ENCODE measurements at places on chromosomes 7 and 10.

DNA sequence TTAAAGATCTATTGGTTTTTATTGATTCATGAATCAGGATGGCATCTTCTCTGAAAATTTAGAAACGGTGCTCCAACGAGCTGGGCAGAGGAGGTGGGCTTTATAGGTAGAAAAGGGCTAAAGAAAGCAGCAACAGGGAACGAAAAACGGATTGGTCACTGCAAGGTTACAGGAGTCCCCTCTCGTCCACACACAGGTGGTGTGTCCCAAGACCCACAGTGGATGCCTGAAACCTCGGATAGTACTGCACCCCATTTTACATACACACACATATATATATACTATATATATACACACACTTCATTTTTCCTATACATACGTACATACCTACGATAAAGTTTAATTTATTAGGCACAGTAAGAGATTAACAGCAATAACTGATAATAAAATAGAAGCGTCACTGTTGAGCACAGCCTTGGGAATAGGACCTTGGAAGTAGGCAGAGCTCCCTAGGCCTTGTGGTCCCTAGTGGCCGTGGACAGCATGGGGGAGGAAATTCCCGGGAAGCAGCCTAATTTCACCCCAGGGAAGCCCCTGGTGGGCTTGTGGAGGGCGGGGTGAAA lies 737 bp upstream of the NUB1 start:
- DNase-seq, result no peak

DNA sequence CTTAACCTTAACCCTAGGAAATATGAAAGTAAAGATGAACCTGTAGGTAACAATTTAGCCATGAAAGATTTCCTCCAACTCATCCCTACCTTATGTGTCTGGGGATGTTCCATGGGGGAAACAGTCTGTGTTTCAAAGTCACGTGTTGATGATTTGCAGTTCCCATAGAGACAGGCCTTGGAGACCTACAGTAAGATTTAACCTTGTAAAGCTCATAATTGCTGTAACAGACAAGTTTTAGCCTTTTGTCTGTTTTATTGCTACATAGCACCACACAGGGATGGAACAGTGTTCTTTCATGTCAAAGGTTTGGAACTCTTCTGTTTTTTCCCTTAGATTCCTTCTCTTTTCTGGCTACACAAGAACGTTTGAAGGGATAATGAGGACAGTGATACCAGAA lies 35.2 kb upstream of the ITGA8 start:
- no peak for DNase-seq

DNA sequence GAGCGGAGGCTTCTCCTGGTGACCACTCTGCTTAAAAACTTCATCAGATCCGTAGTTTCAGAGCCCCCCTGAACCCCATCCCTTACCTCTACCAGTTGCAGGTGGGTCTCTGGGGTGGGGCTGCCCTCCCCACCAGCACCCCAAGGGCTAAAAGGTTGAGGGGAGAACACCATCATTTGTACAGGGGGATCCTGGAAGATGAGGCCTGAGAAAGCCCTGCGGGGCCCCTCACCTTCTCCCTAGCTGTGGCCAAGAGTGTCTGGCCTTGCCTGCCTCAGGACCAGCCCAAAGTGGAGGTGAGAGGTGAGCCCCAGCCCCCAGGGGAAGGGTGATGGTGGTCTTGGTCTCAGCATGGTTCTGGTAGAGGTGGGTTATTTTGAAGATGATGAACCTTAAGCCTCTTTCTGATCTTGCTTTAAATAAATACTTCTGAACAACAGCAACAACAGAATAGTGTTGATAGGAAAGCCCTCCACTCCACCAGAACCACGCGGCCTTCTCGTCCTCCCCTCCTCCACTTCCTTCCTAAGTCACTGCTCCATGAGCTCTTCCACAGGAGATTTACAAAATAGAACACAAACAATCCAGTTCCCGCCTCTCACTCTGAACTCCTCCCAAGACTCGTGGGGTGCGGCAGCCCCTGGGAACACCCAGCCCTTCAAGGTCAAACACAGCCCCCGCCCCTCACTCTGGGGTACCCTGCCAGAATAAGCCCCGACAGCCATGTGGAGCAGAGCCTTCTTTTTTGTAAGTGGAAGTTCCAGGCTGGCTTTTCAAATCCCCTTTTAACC lies 169.1 kb downstream of the EGFR start:
- no peak for DNase-seq

DNA sequence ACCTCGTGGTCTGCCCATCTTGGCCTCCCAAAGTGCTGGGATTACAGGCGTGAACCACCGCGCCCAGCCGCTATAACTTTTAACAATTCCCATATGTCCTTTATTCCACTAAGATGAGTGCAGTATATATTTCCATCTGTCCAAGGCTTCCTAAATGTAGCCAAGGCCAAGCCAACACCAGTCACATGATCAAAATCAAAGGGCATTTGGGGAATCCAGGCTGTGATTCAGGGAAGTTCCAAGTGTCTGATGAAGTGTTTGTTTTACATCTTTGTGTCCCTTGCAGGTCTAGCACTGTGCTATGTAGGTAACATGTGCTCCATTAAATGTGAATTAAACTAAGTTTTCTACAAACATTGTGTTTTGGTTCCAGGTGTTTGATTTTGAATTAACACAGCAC lies 20.8 kb downstream of the AKR1E2 start:
- DNase-seq, result no peak

- DNase-seq, result no peak
These were observed 5.1 kb downstream of the SYNPO2L start for GRCh38 chr10:73650537-73651331.

DNA sequence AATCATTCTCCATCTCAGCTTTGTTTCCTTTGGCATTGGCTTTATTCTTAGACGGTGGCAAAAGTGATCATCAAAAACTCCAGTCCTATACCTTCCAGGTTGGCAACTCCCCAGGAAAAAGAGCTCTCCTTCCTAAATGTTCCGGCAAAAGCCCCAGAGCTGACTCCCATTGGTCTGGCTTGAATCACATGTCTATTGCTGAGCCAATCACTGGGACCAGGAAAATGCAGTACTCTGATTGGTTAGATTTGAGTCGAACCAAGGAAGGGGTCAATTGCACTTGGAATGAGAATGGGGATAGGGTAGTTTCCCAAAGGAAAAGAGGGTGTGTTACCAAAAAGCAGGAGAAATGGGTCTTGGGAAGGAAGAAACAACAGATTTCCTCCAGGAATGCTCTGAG lies 22.3 kb downstream of the LEP start:
- DNase-seq, result no peak

GRCh38 chr10:78549140-78549935 lies 515.7 kb downstream of the RPS24 start:
- no peak for DNase-seq

- DNase-seq, result no peak
These were observed 98.7 kb upstream of the PPIF start for GRCh38 chr10:79248341-79249185.

DNA sequence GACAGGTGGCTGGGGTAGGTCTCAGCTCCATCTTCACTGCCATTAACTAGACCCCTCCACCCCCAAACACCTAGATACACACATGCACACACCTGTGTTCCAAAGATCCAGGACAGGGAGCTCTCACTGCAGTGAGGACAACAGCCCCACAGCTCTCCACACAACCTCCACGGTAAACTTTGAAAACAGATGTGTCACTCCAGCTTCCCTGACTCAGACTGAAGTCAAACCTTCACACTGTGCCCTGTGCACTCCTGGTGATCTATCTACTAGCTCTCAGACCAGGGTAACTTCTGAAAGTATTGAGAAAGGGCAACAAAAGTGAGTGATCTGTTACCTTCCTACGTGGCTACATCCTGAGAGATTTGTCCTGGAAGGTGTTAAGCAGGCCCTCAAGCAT lies 519.8 kb downstream of the XPNPEP1 start:
- DNase-seq, result no peak

GRCh38 chr10:113960617-113961181 lies 83.0 kb upstream of the ADRB1 start:
- no peak for DNase-seq
